CD4-positive, alpha-beta memory T cell (primary cell): ENCODE measurements at places on chromosomes 12 and 14. TPM values are rescaled to one million over a fixed set of nuclear protein-coding genes. Genes with fewer than 3 reads are reported as not detected.

DNA sequence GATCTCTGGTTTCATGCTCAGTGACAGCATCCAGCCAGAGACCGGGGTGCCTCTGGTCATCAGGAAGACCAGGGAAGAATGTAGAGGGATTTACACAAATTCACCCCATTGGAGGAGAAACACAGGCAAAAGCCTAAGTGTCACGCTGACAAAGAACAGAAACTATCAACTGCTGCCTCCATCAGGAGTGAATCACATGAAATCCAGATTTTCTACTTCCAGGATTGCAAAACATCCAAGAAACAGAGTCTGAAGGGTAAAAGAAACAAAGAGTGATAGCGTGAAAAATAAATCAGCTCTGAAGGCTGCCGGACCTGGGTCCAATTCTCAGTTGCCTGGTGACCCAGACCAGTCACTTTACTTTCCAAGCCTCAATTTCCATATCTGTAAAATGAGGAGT lies 136.1 kb upstream of the MAP1LC3B2 start:
- no peaks in the 10 kb centered on the region for H3K27me3 ChIP-seq
- H3K36me3 ChIP-seq = no peaks in the 10 kb centered on the region
- no peak overlapping the region for H3K4me3 ChIP-seq
- no peaks in the 10 kb centered on the region for H3K4me1 ChIP-seq

- no peak overlapping the region for H3K4me3 ChIP-seq
- no peaks in the 10 kb centered on the region for H3K27me3 ChIP-seq
- no peaks in the 10 kb centered on the region for H3K36me3 ChIP-seq
- no peak overlapping the region for H3K27ac ChIP-seq
- no peaks in the 10 kb centered on the region for H3K4me1 ChIP-seq
These were observed 116.6 kb upstream of the TMEM233 start for GRCh38 chr12:119476951-119477350.

DNA sequence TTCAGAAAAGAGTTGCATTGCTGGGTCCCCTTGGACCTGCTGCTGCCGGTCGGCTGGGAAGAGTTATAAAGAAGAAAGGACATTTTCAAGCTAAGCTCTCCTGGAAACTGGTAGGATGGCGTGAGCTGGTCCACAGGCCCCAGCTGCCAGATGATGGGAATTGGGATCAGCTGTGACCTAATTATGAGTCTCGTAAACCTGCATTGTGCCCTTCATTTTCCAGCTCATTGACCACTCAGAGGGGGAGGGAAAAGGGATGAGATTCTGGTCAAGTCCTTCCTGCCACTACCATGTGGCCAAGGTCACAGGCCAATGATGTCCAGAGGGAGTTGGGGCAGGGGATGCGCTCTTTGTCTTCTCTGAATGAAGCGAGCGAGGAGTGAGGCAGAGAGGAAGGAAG lies 320.9 kb downstream of the NRXN3 start:
- no peaks in the 10 kb centered on the region for H3K4me1 ChIP-seq
- DNase-seq = no peak
- no peak overlapping the region for H3K27ac ChIP-seq
- H3K4me3 ChIP-seq = no peak overlapping the region

The OVCH1 gene
- total RNA-seq = not detected

The NAV3 gene
- total RNA-seq = not detected
